ENCODE measurements at places on chromosomes 12 and 14. TPM values are rescaled to one million over a fixed set of nuclear protein-coding genes. Genes with fewer than 3 reads are reported as not detected.
A peak's percentile ranks its signal among the peaks of the same experiment; 100 is the strongest.

DNA sequence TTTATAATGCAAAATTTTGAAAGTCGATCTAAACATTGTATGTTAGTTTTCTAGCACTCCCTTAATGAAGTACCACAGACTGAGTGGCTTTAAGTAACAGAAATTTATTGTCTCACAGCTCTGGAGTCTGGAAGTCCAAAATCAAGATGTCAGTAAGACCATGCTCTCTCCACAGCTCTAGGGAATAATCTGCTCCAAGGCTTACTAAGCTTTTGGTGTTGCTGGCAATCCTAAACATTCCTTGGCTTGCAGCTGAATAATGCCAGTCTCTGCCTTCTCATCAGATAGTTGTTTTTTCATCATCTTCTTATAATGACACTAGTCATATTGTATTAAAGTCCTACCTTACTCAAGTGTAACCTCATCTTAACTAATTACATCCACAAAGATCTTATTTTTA lies 102.2 kb downstream of the RASSF9 start:
- DNase-seq = no peak

GRCh38 chr14:59117754-59118528 lies 70.5 kb upstream of the DAAM1 start:
- DNase-seq = no peak

DNA sequence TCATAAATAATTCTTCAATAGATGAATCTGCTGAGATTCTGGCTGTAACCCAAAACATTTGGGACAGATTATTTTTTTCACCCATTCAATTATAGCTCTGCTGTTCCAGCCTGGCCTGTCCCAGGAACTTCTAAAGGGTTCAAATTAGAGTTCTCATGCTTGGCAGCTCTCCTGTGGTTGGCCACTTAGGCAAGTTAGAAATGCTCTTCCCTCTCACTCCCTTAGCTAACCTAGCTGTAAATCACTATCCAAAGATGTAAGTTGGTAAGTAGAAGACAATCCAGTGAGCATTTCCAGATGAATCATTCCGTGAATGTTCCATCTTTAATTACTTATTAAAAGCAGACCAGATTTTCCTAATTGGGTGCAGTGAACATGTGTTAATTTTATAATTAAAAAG lies 760.4 kb upstream of the TBX3 start:
- DNase-seq = no peak

DNA sequence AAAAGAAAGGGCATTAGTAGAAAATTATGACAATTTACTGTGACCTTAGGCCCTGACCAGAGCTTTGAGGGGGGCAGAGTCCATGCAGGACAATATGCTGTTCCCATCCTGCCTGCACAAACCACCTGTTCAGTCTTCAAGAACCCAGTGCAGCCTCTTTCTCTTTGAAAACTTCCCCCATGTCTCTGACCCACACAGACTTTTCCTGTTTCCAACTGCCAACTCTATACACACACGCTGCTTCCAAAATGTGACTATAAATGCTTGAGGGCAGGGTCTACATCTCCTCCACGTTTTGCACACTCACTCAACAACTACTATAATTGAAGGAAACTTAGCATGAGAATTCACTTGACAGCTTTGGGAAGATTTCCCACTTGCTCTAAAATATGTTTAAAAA lies 36.6 kb upstream of the SYCP3 start:
- no peak for DNase-seq

DNA sequence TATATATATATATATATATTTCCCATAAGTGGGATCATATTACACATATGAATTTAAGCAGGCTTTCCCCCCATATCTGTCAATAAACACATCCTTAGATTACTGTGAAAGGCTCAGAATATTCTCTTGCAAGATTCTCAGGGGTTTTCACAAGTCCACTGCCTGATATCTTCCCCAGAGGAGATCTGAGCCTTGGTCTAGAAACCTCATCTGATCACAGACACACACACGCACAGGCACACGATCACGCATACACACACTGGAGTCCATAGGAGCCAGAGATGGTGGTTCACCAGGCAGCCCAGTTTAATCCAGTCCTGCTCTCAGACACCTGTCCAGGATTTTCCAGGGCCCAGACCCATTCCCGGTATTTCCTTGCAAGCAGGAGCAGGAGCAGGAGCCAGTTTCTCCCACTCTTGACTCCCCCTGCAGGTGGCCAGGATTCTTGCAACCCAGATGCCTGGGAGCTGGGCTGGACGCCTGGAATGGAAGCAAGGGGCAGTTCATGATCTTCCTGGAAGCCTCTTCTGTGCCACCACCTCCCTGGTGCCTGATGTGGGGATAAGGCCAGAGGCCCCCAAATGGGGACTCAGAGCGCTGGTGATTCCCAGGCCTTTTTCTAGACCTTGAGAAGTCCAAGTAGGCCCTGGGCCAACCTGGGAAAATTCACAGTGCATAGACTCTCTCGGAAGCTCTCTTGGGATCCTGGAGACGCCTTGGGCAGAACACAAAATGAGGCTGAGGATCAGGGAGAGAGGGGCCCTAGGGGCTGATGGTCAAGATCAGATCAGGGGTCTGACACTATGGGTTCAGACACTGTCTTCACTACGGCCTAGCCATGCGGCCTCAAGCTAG lies 16.5 kb upstream of the KRT78 start:
- peak; percentile 63 for DNase-seq

Gene COCH
- 0.37 TPM for total RNA-seq

Gene SEL1L
- 111 TPM for total RNA-seq

Measured in mucosa of gallbladder (tissue), 1 donor.